Left forelimb (tissue), 1 donor: ENCODE measurements at places on chromosomes 5 and 9.

GRCh38 chr5:38078161-38078560 lies 180.2 kb upstream of the EGFLAM start:
- no peak for DNase-seq

DNA sequence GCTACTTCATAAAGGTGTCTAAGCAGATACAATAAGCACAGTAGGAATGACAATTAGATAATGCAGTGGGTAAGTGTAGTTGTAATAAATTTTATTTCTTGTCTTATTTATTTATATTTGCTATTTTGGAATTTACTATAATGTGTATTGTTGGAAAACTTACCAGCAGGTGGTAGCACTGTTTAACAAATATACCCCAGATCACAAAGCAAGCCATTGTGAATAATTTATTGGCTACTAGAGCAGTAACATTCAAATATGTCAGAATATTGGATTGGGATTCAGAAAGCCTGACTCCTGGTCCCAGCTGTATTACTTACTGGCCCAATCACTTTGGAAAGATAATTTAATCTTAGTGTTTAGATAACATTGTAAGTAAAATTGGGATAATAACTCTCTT lies 78.0 kb downstream of the ISOC1 start:
- DNase-seq: no peak

DNA sequence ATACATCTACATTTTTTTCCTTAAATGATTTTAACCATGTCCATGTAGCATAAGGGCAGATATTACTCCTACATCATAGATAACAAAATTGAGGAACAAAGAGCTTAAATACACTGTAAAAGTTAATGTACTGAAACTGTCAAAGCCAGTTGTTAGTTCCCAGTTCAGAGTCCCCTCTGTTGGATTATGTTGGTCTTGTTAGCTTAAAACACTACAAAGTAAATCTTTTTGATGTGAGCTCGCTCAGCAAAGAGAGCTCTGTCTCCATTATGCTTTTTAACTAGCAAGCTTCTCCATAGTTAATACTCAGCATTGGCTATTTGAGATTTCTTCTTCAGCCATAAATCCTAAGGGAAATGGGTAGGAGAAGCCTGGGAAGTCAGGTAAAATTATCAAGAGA lies 149.1 kb downstream of the ADAMTS6 start:
- DNase-seq: no peak

GRCh38 chr9:116933251-116933650 lies 246.1 kb downstream of the TRIM32 start:
- DNase-seq: no peak

- DNase-seq: peak; percentile 83
These were observed 19.0 kb downstream of the STOM start for GRCh38 chr9:121350993-121351561.

GRCh38 chr9:109973336-109973735 lies 193.3 kb downstream of the PALM2AKAP2 start:
- DNase-seq: no peak

- no peak for DNase-seq
These were observed 279.3 kb upstream of the ANKRD55 start for GRCh38 chr5:56512313-56512996.

DNA sequence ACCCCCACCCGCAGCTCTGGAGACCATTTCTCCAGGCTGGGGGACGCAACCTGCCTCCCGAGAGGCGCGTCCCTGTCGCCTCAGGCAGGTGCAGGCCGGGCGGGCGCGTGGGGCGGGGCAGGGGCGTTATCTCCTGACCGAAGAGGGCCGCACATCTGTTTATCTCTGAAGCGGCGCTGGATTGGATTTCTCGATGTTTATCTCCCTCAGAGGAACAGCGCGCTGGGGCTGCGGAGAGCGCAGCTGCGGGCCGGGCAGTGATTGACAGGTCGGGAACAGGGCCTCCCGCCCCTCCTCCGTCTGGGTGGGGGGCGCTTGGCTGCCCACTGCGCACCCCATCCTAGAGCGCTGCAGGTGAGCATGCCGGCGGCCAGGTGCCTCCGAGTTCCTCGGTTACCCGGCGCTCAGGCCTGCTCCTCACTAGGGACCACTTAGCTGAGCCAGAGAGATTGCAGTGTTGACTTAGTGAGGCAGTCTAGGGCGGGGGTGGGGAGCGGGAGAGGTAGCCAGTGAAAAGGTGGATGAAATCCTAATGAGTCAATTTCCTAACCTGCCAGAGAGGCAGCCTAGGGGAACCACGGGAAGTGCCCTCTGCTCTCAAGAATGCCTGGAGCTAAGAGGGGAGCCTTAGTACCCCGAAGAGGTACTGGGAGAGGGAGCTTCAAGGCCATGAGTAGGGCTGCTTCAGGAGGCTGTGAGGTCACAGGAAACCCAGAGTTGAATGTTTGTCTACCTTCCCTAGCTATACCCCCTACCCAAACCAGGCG lies 39.6 kb upstream of the TIFAB start:
- DNase-seq: peak; percentile 25

GRCh38 chr5:99636663-99637062 lies 707.9 kb upstream of the CHD1 start:
- DNase-seq: no peak

DNA sequence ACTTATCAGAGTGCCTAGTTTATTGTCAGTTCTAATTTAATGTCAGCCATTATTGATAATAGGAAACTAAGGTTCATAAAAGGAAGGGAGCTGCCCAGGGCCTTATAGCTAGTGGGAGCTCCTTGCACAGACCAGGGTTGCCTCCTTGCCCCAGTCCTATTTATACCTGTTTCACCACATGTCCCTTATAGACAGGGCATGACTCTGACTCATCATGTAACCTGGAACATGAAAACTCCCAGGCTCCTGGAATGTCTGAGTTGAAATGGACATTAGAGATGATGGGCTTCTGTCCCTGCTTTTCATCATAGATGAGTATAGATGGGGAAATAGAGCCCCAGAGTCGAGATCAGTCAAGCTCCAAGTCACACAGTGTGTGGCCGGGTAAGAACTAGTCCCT lies 21.1 kb downstream of the FAT2 start:
- no peak for DNase-seq
